ENCODE measurements at places on chromosomes 4 and X.

- DNase-seq = no peak
Measured at GRCh38 chr4:4320951-4321714, 31.1 kb downstream of the ZBTB49 start.

DNA sequence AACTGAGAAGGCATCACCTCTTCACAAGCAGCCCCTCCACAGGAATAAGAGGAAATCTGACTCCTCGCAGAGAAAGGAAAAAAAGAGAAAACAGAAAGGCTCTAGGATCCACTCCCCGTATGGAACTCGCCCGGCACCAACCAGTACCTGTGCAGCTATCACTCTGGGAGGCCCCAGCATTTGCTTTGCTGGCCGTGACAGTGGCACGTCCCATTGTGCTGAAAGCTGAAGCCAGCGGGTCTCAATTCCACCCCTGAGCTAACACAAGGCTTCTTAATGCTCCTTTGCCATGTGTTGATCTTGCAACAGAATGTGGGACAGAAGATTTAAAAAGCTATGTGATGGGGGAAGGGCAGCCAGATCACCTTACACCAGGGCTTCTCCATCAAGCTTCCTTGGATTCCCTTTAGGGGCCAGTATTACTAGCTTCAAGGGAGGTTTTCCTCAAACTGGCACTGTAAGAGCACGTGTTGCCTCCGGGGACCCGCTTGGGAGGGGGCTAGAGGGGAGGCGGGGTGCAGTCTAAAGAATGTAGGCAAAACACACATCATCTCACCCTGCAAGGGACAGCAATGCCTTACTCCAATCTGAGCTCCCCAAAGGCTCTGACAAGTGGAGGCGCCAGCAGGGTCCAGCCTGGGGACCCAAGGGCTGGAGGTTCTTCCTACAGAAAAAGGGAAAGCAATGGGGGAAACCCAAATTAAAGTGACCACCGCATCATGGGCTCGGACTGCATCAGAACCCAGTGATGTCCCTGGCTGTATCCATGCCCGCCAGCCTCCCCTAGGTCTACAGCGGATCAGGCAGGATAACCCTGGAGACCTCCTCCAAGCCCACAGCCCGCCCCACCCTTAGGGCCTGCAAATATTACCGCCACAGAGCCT lies 1.2 kb downstream of the USP46 start:
- no peak for DNase-seq

GRCh38 chr4:154643493-154643892 lies 31.0 kb upstream of the FGG start:
- no peak for DNase-seq

GRCh38 chr4:11456401-11456800 lies 27.7 kb upstream of the HS3ST1 start:
- DNase-seq = no peak

DNA sequence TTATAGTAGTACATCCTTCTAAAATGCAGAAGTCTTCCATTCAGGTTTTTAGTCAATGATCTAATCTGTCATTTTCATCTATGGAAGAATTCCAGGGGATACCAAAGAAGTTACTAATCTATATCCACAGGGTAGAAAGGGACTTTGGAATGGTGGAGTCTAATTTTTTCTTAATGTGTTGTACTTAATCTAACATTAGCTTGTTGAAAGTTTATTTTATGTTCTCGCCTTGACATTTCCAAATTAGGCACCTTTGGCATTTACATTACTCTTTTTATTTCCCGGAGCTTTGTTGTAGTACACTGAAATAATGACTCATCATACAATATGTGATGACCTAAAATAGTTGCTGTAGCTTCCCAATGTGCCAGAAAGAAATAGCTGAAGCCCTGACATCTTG lies 91.5 kb downstream of the HTR2C start:
- DNase-seq = no peak

- no peak for DNase-seq
Measured at GRCh38 chr4:185916231-185916630, 104.2 kb upstream of the SORBS2 start.

- no peak for DNase-seq
Measured at GRCh38 chrX:118024482-118024881, 92.1 kb downstream of the KLHL13 start.

GRCh38 chrX:68878977-68879645 lies 50.3 kb downstream of the EFNB1 start:
- DNase-seq = no peak

- DNase-seq = no peak
Measured at GRCh38 chr4:109126856-109127255, 175.6 kb downstream of the COL25A1 start.
